ENCODE measurements at places on chromosomes 11 and 22. TPM values are rescaled to one million over a fixed set of nuclear protein-coding genes. Genes with fewer than 3 reads are reported as not detected.
A peak's percentile ranks its signal among the peaks of the same experiment; 100 is the strongest.

B3GAT1 gene
- total RNA-seq: 18.0 TPM

NCR3LG1 gene
- 2.0 TPM for total RNA-seq

POU2AF1 gene
- total RNA-seq: 0.87 TPM

DNA sequence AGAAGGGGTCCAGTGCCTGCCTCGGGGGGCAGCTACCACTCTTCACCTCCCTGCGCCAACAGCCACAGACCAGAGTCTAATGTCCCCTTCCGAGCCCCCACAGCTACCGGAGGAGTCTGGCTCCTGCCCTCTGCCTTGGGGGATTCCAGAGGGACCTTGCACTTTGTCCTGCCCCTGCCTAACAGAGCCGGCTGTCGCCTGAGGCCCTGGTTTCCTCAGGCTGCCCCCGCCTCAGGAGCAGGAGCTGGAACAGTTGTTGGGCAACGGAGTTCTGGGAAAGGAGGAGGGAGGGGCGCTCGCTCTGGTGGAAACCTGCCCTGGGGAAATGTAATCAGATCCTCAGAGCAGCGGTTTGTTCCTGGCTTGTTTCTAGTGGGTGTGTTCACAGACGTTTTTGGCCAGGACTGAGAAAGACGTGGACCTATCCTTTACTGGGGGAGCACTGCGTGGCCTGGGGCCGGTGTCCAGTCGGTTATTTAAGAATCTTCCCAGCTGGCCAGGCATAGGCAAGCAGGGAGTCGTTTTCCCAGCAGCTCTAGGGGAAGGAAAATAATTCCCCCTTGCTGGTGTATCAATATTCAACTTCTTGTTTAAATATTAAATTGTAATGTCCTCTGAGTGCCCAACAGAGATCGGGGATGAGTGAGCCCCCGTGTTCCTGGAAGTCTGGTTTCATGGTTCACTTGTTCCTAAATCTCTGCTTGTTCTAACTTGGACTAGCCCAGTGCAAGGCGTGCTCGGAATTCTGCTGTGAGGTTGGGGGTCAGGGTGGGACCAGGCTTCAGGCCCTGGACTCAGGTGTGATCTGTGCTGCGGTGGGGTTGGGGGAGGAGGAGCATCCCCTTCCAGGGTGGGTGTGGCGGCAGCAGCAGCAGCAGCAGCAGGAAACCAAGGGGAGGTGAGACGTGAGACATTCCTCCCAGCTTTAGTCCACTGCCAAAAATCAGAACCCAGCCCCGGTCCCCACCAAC, 32.1 kb downstream of the A4GALT start:
- peak; percentile 86 for DNase-seq

GRCh38 chr11:2672553-2673249, 27.1 kb downstream of the KCNQ1OT1 start:
- no peak for DNase-seq

GRCh38 chr11:5695580-5695979, 6.0 kb downstream of the TRIM22 start:
- DNase-seq: no peak

GRCh38 chr11:87366763-87367405, 329.1 kb downstream of the TMEM135 start:
- no peak for DNase-seq

DNA sequence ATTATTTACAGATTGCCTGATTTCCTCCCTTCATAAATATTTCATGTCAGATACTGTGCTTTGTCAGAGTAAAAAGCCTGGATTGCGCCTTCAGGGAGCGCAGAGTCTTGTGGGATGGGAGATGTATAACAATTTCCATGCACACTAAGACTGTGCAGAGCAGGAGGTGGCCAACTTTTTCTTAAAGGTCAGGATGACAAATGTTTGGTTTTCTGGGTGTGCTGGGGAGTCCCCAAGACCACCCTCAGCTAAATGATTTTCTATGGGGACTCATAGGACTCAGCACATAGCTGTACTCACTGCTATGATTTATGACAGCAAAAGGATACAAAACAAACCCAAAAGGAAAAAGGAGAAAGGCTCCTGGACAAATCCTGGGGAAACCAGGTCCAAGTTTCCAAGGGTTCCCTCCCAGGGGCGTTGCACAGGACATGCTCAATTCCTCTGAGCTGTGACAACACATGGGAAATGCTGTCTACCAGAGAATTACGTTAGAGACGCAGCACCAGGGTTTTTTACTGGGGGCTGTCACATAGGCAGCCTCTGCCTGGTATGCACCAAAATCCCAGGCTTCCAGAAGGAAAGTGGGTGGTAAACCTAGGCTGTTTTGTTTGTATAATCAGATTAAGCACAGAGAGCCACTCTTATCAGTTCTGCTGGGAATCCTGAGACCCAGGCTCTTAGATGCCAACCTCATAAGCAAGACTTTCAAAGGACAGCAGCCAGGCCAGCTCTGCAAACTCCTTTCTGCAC, 59.1 kb downstream of the CSNK2A3 start:
- no peak for DNase-seq

- DNase-seq: no peak
Observed at GRCh38 chr11:126426820-126427749, 71.6 kb downstream of the ST3GAL4 start.
